ENCODE measurements at places on chromosomes 1 and 21. TPM values are rescaled to one million over a fixed set of nuclear protein-coding genes. Genes with fewer than 3 reads are reported as not detected.

DNA sequence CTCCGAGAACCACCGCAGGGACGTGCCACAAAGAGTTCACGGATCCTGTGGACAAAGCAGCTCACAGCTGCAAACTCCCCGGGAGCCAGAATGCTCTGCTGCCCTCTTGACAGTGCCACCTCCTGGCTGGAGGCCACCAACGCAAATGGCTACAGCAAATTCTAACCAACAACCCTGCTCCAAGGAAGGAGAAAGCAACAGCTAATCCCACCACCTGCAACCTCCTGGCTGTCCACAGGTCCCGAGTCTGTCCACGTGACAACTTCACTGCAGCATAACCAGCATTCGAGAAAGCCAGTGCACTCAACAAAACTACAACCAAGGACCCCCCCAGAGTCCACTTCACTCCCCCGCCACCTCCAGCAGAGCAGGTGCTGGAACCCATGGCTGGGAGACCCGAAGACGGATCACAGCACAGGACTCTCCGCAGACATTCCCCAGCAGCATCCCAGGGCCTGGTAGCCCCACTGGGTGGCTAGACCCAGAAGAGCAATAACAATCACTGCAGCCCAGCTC, 17.3 kb downstream of the POFUT2 start:
- DNase-seq = no peak
- H3K4me1 ChIP-seq = peaks cover 22% of the 10 kb centered on the region
- H3K27ac ChIP-seq = no peak overlapping the region
- H3K27me3 ChIP-seq = no peaks in the 10 kb centered on the region

DNA sequence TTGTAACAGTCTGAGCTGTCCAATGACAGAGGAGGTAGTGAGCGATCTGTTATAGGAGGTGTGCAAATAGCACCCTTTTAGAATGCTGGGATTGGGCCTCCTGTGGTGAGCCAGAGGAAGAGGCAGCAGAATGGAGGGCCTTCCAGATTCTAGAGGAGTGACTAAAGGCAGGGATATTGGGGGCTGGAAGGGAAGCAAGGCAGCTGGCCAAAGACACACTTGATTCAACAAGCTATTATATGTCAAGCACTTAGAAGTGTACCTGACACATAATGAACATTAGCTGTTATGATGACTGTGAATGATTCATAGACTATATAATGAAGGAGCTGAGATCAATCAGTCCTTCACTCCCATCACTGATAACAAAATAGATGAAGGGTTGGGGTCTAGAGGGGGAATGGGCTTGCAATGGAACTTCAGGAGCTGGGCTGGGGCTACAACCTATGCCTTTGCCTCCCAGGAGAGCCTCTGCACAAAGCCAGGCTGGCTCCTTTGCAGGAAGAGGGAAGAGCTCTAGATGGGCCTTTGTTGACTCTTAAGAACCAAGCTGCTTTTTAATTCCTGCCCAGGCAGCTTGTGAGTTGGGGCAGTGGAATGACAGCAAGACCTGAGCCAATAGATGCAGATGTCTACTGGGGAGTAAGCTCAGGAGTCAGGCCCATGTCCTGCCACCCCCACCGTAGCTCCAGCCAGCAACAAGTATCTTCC, 2.3 kb upstream of the MKNK1 start:
- H3K27ac ChIP-seq = peak overlapping the region; percentile 11
- no peaks in the 10 kb centered on the region for H3K36me3 ChIP-seq
- no peak for DNase-seq
- H3K4me3 ChIP-seq = peak overlapping the region; percentile 95
- no peaks in the 10 kb centered on the region for H3K27me3 ChIP-seq
- H3K4me1 ChIP-seq = peaks cover 40% of the 10 kb centered on the region

GRCh38 chr21:22871692-22872091, 1873.5 kb downstream of the NCAM2 start:
- DNase-seq = no peak
- H3K27ac ChIP-seq = no peak overlapping the region
- no peaks in the 10 kb centered on the region for H3K27me3 ChIP-seq
- no peak overlapping the region for H3K4me3 ChIP-seq
- no peaks in the 10 kb centered on the region for H3K36me3 ChIP-seq

GRCh38 chr1:86137436-86137835, 19.1 kb downstream of the COL24A1 start:
- DNase-seq = no peak
- H3K27ac ChIP-seq = no peak overlapping the region
- H3K4me3 ChIP-seq = no peak overlapping the region
- H3K4me1 ChIP-seq = no peaks in the 10 kb centered on the region

- H3K27ac ChIP-seq = no peak overlapping the region
- no peaks in the 10 kb centered on the region for H3K36me3 ChIP-seq
- no peak overlapping the region for H3K4me3 ChIP-seq
- DNase-seq = no peak
Observed at GRCh38 chr21:39001341-39001740, 181.9 kb downstream of the PSMG1 start.

DNA sequence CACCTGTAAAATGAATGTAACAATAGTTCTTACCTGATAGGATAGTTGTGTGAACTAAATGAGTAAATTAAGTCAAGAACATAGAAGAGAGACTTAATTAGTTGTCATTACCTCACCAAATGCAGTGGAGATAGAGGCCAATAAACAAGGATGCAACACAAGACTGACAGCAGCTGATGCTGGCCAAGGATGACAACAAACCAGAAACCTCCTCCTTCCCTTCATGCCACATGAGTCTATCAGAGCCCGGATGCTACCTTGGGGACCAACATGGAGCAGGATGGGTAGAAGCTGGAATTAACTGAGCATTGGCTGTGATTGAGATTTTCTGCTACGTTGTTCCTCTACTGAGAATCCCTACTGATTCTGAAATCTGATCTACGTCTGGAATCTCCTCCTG, 30.3 kb upstream of the USP1 start:
- H3K4me3 ChIP-seq = no peak overlapping the region
- no peaks in the 10 kb centered on the region for H3K36me3 ChIP-seq
- DNase-seq = no peak
- H3K27me3 ChIP-seq = no peaks in the 10 kb centered on the region

DNA sequence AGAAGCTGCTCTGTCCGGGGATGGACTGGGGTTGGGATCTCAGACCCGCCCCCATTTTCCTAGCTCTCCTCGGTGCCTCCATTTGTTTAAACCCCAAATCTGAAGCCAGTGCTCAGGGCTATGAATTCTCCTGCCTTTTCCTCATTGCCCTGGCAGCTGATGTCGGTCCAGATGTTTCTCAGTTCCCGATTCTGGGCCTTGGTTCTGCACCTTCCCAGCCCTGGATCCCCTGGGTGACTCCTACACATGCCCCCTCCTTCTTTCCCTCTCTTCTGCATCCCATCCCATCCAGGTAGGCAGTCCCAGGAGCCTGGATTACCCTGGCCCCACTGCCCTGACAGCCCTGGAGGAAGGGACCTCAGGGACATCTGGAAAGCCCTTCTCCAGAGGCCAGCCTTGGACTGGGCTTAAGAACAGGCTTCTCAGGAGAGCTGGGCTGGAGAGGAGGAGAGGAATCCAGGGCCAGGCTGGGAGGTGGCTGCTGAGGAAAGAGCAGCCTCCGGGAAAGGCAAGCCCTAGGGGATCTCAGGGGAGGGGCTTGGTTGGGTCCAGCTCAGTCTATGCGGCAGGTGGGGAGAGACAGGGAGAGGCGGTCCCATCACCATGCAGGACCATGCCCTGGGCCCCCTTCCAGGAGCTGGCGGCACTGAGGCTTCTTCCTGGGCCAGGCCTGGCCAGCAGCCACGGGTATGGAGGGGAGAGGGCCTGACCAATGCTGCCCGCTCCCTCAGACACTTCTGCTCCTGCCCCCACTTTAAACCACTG, 6.8 kb upstream of the EPS8L3 start:
- H3K27me3 ChIP-seq = peaks cover 14% of the 10 kb centered on the region
- H3K27ac ChIP-seq = no peak overlapping the region
- H3K4me3 ChIP-seq = no peak overlapping the region
- H3K36me3 ChIP-seq = no peaks in the 10 kb centered on the region

DNA sequence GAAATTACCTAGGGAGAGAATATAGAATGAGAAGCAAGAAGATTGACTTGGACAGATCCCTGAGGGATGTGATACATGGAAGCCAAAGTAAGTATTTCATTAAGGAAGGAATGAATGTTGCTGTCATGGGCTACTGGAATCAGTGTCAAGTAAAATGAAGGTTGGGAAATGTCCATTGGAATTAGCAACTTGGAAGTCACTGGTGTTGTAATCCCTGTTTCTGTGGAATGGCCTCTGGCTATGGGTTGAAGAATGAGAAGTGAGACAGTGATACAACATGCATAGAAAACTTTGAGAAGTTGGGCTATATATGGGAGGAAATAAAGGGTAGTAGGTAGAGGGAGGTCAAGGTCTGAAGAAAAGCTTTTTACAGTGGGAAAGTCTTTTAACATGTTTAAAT, 54.7 kb downstream of the CCDC18 start:
- H3K4me1 ChIP-seq = no peaks in the 10 kb centered on the region
- no peaks in the 10 kb centered on the region for H3K27me3 ChIP-seq
- H3K36me3 ChIP-seq = peaks cover 39% of the 10 kb centered on the region
- no peak for DNase-seq
- H3K4me3 ChIP-seq = no peak overlapping the region

- no peaks in the 10 kb centered on the region for H3K36me3 ChIP-seq
- no peak overlapping the region for H3K27ac ChIP-seq
- DNase-seq = no peak
- no peaks in the 10 kb centered on the region for H3K4me1 ChIP-seq
- peaks cover 29% of the 10 kb centered on the region for H3K27me3 ChIP-seq
Observed at GRCh38 chr1:7069931-7070330, 284.7 kb downstream of the CAMTA1 start.

DNA sequence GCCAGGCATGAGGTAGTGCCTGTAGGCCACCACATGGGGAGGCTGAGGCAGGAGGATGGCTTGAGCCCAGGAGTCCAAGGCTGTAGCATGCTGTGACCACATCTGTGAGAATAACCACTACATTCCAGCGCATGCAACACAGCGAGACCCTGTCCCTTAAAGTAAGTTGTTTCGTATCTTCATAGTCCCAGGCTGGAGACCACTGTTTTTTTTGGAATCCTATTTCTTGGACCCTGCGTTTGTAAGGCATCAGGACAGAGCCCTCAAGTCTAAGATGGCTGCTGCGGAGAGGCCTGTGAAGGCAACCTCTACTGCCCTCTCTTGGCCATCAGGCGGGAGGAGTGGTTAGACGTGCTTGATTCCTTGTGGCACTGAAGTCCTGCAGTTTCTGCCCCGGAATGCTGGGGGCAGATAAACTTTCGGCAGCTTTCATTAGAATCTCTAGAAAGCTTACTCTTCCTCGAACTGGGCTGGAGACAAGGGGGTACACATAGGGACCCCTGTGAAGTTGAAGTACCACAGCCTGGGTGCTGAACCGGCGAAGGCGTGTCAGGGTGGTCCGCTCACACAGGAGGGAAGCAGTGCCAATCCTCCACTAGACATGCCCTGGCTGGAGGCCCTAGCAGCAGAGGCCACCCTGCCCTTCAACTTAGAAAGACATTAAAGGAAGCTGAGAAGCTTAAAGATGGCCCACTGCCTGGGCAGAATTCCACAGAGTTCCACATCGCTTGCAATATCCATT, 36.6 kb downstream of the RABIF start:
- no peaks in the 10 kb centered on the region for H3K27me3 ChIP-seq
- H3K4me3 ChIP-seq = no peak overlapping the region
- peak; percentile 65 for DNase-seq
- H3K4me1 ChIP-seq = peaks cover 5% of the 10 kb centered on the region
- no peak overlapping the region for H3K27ac ChIP-seq

DNA sequence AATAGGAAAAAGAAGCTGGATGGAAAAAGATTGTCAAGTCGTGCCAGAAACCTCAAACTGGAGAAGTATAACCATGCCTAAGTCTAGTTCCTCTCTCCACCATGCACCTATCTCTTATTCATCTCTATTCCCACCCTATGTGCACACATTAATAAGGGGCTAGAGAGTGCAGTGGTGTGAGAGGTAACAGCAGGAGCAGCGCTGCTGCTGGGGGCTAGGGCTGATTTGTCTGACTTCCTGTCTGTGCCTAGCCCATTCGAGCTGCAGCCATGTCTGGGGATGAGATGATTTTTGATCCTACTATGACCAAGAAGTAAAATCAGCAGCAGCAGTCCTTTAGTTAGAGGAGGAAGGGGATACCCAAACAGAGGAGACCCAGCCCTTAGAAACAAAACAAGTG, 43.0 kb downstream of the TRIM33 start:
- peaks cover 54% of the 10 kb centered on the region for H3K4me1 ChIP-seq
- H3K27ac ChIP-seq = peak overlapping the region; percentile 20
- no peak for DNase-seq

- H3K4me1 ChIP-seq = no peaks in the 10 kb centered on the region
- no peak overlapping the region for H3K27ac ChIP-seq
- DNase-seq = no peak
- H3K27me3 ChIP-seq = no peaks in the 10 kb centered on the region
Observed at GRCh38 chr1:2865571-2866421, 64.3 kb upstream of the TTC34 start.

GRCh38 chr1:22835636-22836319, 125.1 kb downstream of the EPHB2 start:
- H3K4me3 ChIP-seq = no peak overlapping the region
- H3K27ac ChIP-seq = no peak overlapping the region

DNA sequence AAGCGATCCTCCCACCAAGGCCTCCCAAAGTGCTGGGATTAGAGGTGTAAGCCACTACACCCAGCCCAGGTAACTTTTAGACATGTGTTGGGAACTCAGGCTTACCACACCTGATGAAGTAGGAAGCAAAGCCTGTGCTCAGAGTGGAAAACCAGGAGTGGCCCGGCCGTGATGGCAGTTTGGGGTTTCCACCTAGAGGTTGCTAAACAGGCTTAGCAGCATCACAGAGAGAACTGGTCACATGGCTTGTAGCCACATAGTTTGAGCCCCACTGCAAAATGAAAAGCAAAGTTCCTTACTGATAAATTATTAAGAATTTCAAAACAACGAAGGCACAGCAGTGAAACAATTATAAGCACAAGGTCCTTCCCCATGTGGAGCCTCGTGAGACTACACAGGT, 142.6 kb upstream of the CXADR start:
- no peak overlapping the region for H3K27ac ChIP-seq
- no peak for DNase-seq
- no peaks in the 10 kb centered on the region for H3K4me1 ChIP-seq
- no peak overlapping the region for H3K4me3 ChIP-seq
- H3K27me3 ChIP-seq = no peaks in the 10 kb centered on the region

GRCh38 chr1:151763990-151764389, 694 bp upstream of the MRPL9 start:
- peak overlapping the region; percentile 97 for H3K4me3 ChIP-seq

DNA sequence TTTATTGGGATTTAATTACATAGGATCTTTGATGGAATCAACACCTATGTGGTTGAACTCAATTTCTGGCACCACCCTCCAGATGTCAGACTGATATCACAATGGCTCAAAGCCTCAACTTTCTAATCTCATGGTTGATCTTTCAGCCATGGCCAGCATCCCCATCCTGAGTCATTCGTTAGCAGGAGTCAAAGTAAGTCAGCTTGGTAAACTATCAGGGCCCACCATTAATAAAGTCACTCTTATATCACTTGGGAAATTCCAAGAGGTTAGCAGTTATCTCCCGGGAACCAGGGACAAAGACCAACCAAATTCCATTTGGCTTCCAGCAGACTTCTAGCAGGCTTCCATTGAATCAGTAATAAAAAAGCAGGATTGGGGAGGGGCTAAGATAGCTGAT, 50.7 kb upstream of the TNFSF4 start:
- no peak overlapping the region for H3K4me3 ChIP-seq
- no peak overlapping the region for H3K27ac ChIP-seq
- peaks cover 24% of the 10 kb centered on the region for H3K36me3 ChIP-seq

Gene UBXN10
- 0.26 TPM for total RNA-seq

Gene NCF2
- 20.5 TPM for total RNA-seq

Gene CHI3L1
- total RNA-seq = 1.8 TPM

Gene DUSP10
- total RNA-seq = 85.2 TPM

Gene TEX38
- total RNA-seq = not detected

Gene DAB1
- total RNA-seq = not detected
